ENCODE measurements at places on chromosomes 6 and 20.

DNA sequence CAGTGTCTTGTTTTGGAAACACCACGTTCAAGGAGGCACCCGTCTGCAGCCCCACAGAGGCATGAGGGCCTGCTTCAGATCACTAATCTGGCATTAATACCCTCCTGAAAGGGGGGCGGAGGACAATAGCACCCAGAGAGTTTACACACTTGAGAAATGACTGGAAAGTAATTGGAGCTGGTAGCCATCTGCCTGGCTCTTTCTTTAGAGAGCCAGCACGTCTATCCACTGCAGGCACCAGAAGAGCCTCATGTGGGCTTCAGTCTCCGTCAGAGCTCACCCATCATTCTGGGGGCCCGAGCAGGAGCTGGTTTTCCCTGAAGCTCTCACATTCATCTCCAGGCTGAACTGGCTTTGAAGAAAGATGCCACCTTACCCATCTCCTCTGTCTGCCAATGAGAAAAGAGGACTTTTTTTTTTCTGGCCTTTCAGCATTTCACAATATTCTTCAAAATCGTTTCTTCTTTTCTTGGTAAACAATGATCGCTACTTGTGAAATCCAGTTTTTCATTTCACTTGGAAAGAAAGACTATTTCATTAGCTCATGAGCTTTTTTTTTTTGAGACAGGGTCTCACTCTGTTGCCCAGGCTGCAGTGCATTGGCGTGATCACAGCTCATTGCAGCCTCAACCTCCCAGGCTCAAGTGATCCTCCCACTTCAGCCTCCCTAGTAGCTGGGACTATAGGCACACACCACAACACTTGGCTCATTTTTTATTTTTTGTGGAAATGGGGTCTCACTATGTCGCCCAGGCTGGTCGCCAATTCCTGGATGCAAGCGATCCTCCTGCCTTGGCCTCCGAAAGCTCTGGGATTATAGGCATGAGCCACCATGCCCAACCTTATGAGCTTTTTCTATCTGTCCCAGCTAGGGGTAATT, 124.7 kb upstream of the ZNF217 start:
- no peak for DNase-seq

- DNase-seq: no peak
These were observed 35.6 kb upstream of the KCNK16 start for GRCh38 chr6:39357998-39358686.

DNA sequence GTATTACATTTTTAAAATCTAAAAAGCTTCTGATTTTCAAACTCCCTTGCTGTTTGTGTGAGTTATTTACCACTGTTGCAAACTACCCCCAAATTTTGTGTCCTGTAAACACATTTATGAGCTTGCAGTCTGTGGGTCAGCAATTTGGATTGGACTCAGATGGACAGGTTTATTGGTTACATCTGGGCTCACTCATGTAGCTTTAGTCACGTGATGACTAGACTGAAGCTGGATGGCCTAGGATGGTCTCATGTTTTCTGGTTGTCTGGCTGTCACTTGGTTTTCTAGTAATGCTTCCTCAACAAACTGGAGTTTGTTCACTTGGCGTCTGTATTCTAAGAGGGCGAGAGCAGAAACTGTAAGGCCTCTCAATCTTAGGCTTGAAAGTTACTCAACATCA, 12.2 kb upstream of the C6orf58 start:
- no peak for DNase-seq

DNA sequence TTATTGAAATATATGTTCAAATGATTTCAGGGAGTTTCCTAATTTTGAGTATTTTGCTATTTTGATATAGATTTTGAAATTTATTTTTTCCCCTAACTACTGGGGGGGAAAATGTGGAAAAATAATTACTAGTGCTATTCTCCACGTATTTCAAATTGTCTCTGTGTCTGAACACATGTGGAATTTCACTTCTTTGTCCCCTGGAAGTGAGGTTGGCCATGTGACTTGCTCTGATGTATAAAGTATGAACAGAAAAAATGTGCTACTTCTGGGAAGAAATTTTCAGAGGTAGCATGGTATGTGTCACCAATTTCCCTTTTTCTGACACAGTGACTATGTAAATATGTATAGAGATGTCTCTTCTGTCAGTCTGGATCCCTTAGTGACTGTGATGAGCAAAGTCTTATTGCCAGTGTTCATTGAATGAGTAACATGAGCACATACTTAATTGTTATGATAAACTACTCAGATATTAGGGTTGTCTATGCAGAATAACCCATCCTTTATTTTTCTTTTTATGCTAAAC, 215.4 kb upstream of the CCN2 start:
- DNase-seq: no peak

DNA sequence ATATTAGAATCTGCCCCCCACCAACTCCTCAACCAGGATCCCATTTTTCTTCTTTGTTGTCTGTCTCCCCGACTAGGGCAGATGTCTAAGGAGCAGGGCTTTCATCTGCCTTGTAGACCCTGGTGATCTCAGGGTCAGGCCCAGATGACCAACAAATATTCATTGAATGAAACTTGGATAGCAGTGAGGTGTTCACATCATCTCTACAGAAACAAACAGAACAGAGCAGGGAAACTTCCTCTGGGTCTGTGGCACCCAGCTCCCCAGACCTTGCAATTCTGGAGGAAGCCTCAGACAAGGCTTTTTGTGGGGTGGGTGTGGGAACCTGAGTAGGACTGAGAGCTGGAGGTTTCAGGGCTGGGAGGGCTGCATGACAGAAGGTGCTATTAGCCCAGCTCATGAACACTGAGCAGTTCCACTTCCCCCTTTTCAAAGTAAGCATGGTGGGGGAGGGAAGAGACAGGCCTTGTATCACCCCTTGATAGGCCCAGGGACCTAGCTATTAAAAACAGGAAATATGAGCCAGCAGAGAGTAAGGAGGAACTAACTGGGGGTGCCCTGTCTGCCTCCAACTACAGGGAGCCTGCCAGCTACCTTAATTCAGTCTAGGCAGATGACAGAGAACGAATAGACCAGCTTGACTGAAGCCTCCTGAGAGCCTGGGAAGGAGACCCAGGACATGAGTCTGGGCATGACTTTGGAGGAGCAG, 37.3 kb upstream of the TOP1 start:
- DNase-seq: no peak

GRCh38 chr6:781350-781961, 88.5 kb upstream of the EXOC2 start:
- no peak for DNase-seq

- no peak for DNase-seq
These were observed 258.7 kb downstream of the LRFN2 start for GRCh38 chr6:40328386-40328985.

DNA sequence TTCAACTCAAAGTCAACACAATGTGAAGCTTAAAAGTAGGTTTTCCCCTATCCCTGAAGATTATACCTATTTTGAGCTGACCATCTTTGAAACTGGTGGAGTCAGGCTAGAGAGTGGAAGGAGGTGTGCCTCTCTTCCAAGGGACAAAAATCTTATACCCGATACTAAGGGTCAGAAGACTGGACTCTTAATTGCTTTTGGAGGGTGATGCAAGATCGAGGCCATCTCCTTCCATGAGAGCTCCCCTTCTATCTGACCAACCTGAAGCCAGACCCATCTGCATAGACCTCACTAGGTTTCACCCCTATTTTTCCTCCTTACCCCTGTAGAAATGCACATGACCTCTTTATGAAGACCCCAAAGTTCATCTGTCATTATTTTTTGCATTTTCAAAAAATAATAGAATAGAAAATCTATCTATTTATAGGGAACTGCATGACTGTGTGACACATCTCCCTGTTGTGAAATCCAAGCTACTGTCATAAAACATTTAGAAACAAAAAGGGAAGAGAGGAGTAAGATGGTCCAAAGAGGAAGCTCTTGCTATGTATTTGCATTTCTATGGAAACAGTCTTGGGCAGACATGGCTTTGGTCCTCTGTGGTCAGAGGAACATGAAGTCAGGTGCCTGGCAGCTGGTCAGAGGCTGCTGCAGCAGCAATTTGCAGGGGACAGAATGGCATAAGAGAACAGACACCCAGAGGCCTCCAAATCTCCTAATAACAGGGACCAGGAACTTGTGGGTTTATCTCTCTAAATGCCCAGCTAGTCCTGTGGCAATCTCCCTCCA, 349.2 kb downstream of the MAFB start:
- no peak for DNase-seq

- no peak for DNase-seq
These were observed 40.7 kb upstream of the CCDC167 start for GRCh38 chr6:37540390-37540789.

Data from T follicular helper cell (primary cell).